Activated naive CD8-positive, alpha-beta T cell treated with anti-CD3 and anti-CD28 coated beads, Interleukin-2, amount 50 U/mL, for 24 hours (primary cell): ENCODE measurements at places on chromosomes 5 and 9.
A peak's percentile ranks its signal among the peaks of the same experiment; 100 is the strongest.

DNA sequence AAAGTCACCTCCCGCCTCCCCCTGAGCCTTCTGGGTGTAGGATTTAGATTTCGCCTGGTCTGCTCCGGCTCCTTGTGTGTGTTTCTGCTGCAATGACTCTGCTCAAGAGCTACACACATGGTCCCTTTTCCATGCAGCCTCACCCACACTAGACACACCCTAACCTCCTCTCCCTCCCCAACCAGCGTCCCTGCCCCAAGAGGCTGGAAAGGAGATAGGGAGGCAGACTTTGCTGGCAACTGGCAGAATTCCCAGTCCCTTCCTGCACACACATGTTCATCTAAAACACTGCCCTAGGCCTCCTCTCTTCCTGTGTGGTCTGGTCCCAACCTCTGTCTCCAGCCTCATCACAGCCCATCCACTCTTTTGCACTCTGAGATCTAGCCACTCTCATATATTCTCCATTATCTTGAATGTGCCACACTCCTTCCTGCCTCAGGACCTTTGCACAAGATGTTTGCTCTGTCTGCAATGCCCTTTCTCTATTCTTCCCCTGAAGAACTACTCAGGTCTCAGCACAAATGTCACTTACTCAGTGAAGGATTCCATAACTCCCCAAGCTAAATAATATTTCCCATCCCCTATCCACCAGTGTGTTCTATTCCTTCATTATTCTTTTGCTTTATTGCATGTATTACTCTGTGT is 253.8 kb downstream of the CDK5RAP2 start:
- DNase-seq, result no peak
- H3K27ac ChIP-seq, result no peak overlapping the region
- H3K4me3 ChIP-seq, result no peak overlapping the region
- H3K36me3 ChIP-seq, result no peaks in the 10 kb centered on the region
- peaks cover 10% of the 10 kb centered on the region for H3K27me3 ChIP-seq
- no peaks in the 10 kb centered on the region for H3K4me1 ChIP-seq

- no peak for DNase-seq
- H3K4me1 ChIP-seq, result no peaks in the 10 kb centered on the region
- H3K36me3 ChIP-seq, result no peaks in the 10 kb centered on the region
- no peaks in the 10 kb centered on the region for H3K27me3 ChIP-seq
- H3K27ac ChIP-seq, result no peak overlapping the region
Measured at GRCh38 chr9:104301755-104302154, 202.3 kb upstream of the OR13F1 start.

GRCh38 chr5:61449804-61450492 is 117.9 kb downstream of the ZSWIM6 start:
- H3K27me3 ChIP-seq, result no peaks in the 10 kb centered on the region
- no peak overlapping the region for H3K4me3 ChIP-seq
- H3K4me1 ChIP-seq, result peaks cover 6% of the 10 kb centered on the region
- H3K36me3 ChIP-seq, result peaks cover 19% of the 10 kb centered on the region

GRCh38 chr5:56481428-56482357 is 248.6 kb upstream of the ANKRD55 start:
- peak overlapping the region; percentile 82 for H3K27ac ChIP-seq
- no peaks in the 10 kb centered on the region for H3K36me3 ChIP-seq
- H3K4me3 ChIP-seq, result peak overlapping the region; percentile 80
- DNase-seq, result peak; percentile 22
- peaks cover 44% of the 10 kb centered on the region for H3K4me1 ChIP-seq
- peaks cover 17% of the 10 kb centered on the region for H3K27me3 ChIP-seq

DNA sequence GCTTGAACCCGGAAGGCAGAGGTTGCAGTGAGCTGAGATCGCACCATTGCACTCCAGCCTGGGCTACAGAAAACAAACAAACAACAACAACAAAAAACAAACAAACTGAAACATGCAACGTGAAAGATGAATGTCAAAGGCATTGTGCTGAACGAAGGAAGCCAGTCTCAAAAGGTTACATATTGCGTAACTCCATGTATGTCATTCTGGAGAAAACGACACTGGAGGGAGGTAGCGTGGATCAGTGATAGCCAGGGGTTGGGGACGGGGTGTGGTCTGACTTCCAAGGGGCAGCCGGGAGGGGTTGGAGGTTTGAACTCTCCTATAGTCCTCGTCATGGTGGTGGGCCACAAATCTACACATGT is 12.1 kb upstream of the WDR5 start:
- no peak for DNase-seq
- no peak overlapping the region for H3K27ac ChIP-seq
- peaks cover 5% of the 10 kb centered on the region for H3K4me1 ChIP-seq

DNA sequence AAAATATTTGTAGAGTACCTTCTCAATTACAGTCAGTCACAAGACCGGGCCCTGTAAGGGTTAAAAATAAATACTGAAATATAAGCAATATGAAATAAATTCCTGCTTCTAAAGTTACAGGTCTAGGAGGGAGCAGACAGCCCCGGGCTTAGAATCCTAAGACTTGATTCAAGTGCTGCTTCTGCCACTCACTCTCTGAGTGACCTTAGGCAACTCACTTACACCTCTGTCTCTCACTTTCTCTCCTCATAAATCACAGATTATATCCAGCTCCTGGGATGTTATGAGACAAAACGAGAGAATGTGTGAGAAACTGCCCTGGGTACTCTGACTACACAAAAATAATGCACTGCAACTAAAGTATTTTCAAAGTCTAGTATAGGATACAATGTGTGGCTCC is 101.9 kb downstream of the PDE4D start:
- H3K27me3 ChIP-seq, result peaks cover 2% of the 10 kb centered on the region
- no peak overlapping the region for H3K4me3 ChIP-seq
- no peak overlapping the region for H3K27ac ChIP-seq
- DNase-seq, result no peak
- H3K36me3 ChIP-seq, result no peaks in the 10 kb centered on the region

DNA sequence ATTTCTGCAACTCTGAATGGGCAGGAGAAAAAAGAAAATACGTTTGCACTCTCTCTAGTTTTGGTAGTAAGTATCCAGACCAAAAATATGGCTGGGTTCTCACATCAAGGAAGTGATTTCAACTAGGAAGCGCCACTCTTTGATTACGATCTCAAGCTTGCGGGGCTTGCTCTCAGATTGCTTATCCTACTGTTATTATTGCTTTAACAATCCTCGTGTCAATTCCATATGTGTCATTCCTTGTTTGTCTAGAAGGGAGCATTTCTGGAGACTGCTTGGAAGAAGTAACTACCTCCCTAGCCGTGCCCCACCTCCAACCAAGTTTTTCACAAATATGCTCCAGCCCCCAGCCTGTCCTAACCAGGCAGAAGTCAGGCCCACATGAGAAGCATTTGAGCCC is 3.5 kb downstream of the PRUNE2 start:
- H3K4me3 ChIP-seq, result no peak overlapping the region
- peaks cover 39% of the 10 kb centered on the region for H3K27me3 ChIP-seq
- no peaks in the 10 kb centered on the region for H3K36me3 ChIP-seq

DNA sequence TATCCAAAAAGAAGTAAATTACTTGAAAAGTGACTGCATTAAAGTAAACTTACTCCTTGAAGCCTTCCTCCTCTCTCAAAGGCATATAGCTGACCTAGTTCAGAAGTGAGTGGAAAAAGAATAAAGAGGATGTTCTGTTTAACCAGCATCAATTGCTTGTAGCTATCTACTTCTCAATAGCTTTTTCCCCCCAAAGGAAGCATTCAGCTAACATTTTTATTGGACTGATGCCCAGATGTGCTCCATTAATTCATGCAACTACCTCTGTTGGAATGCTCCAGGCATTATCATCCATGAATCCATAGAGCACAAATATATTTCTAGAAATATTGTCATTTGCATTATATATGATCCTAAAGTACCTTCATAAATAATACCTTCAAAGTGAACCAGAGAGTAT is 132.8 kb downstream of the RASEF start:
- H3K27ac ChIP-seq, result no peak overlapping the region
- H3K27me3 ChIP-seq, result no peaks in the 10 kb centered on the region
- H3K36me3 ChIP-seq, result no peaks in the 10 kb centered on the region
- no peaks in the 10 kb centered on the region for H3K4me1 ChIP-seq

DNA sequence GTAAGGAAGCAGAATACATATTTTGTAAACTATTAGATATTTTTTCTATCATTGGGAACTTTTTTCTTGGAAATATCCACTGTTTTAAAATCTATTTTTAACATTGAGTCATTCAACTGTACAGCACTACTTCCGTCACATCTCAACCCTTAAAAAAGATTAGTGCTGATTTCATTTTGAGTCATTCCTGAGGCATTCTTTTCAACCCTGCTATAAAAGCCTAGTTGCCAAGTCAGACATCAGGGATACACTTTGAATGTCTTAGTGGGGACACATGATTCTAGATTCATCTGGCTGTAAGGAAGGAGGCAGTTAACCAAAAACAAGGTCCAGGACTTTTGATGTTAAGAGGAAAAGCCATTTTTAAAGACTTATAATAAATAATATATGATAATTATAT is 160.9 kb downstream of the GIN1 start:
- H3K27ac ChIP-seq, result no peak overlapping the region
- H3K4me1 ChIP-seq, result peaks cover 10% of the 10 kb centered on the region
- no peaks in the 10 kb centered on the region for H3K27me3 ChIP-seq

DNA sequence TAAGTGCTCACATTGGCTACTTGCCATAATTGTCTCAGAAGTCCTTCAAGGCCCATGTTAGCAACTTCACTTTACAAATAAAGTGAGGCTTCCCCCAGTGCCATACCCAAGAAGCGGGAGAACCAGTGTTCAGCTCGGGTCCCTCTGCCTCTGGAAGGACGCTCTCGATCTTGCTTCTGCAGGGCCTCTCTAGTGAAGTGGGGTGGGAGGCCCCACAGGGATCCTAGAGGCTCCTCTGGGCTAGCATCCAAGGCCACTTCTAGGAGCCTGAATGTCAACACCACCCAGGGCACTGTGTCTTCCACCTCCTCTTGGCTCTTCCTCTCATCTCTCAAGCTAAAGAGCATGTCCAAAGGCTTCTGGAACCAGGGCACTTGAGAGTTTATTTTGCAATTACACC is 282.5 kb downstream of the GADD45G start:
- DNase-seq, result no peak
- no peak overlapping the region for H3K27ac ChIP-seq
- H3K4me3 ChIP-seq, result no peak overlapping the region
- H3K36me3 ChIP-seq, result no peaks in the 10 kb centered on the region

DNA sequence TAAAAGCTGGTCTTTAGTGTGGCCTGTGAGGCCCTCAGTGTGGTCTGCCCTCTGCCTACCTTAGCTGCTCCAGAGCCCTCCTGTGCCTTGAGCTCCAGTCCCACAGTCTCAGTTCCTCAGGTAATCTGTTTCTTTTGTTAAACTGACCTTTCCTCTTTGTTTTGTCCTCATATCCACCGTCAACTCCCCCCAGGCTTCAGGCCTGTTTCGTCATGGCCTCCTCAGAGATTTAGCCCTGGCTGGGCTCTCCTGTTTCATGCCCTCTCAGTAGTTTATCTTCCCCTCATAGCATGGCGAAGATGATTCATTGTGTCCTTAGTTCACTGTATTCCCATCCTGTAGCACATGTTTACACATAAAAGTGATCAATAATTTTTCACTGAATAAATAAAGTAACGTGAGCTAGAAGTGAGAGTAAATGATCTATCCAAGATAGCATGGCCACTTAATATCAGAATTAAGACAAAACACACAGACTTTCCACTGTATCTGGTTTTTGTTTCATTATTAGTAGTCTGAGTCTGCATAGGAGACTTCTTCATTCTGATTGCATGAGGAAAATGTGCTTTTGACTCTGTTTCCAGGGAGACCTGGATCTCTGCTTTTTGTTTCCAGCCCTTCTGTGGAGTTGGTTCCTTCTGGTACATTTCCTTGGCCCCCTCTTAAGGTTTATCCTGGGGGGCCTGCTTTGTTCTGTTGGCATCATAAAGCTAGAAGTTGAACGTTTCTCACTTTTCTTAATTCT is 70.5 kb downstream of the SNX24 start:
- peak overlapping the region; percentile 30 for H3K27ac ChIP-seq
- no peak for DNase-seq
- H3K36me3 ChIP-seq, result peaks cover 4% of the 10 kb centered on the region
